ENCODE measurements at places on chromosomes 11 and 22.

DNA sequence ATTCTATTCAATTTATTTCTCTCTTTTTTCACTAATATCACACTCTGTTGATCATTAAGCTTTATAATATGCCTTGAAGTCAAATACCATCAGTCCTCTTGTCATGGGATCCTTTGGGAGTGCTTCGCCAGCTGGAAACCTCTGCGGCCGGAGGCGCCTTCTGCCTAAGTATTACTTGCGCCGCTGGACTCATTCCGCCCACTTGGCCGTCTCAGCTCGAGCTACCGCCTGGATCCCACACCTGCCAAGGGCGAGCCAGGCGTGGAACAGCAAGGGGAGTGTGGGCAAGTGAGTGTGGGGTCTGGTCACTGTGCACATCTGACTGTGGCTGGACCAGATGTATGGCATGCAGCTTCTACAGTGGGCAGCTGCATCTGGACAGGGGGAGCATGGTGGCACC, 9.1 kb upstream of the MAP6 start:
- no peak for DNase-seq

GRCh38 chr22:17096071-17096470, 11.3 kb downstream of the IL17RA start:
- no peak for DNase-seq

DNA sequence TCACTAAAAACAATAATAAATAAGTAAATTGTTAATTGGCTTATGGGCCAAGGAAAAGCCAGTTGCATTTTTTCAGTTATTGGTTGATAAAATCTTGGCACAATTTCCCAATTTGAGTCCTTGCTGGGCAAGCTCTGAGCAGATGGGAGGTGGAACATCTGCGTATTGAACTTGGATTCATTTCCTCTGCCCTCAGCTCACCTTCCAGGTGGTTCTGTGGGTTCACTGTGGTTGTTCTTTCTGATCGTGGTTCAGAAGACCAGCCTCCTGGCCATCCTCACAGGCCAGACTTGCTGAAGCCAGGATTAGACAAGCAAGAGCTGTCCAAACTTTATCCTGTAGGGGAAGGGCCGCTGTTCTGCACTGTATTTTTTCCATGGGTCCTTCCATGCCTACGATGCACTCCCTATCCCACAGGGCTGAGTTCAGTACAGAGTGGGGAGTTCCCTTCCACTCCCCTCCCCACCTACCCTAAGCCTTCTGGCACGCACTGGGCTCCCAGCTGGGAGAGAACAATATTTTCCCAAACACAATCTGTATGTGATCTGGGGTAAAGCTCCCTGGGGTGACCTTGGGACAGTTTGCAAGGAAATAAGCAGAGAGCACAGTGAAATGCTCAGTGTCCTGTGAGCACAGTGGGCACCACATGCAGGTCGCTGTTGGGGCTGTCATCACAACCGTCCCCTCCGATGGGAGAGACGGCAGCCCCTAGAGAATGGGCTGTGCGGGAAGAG, 43.5 kb upstream of the TP53I11 start:
- no peak for DNase-seq

- DNase-seq = no peak
These were observed 114.2 kb downstream of the CACNA1I start for GRCh38 chr22:39684702-39685281.

- DNase-seq = no peak
These were observed 270.4 kb downstream of the MIAT start for GRCh38 chr22:26927821-26928220.

- DNase-seq = no peak
These were observed 15.7 kb upstream of the CDKN1C start for GRCh38 chr11:2901196-2901796.

- no peak for DNase-seq
These were observed 191.6 kb upstream of the NCAM1 start for GRCh38 chr11:112769584-112769983.

GRCh38 chr11:109223451-109223850, 198.5 kb upstream of the C11orf87 start:
- DNase-seq = no peak

DNA sequence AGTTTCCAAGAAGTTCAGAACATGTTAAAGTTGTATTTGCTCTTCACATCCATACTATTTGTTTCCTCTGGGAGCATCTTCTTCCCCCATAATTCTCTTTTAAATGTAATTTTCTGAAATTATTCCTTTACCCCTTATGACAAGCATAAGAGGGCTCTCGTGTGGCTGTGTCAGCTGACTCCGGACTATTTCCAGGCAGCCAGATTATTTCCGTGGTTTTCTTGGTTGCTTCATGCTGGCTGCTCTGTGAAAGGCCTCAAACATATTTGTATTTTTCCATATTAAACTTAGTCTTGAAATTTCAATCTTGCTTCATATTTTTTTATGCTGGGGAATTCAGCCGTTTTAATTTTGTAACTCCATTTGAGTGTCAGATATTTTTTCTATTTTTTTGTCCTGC, 2.8 kb upstream of the MMP1 start:
- no peak for DNase-seq

- peak; percentile 68 for DNase-seq
These were observed 861 bp upstream of the ZNRF3 start for GRCh38 chr22:28882545-28882877.

DNA sequence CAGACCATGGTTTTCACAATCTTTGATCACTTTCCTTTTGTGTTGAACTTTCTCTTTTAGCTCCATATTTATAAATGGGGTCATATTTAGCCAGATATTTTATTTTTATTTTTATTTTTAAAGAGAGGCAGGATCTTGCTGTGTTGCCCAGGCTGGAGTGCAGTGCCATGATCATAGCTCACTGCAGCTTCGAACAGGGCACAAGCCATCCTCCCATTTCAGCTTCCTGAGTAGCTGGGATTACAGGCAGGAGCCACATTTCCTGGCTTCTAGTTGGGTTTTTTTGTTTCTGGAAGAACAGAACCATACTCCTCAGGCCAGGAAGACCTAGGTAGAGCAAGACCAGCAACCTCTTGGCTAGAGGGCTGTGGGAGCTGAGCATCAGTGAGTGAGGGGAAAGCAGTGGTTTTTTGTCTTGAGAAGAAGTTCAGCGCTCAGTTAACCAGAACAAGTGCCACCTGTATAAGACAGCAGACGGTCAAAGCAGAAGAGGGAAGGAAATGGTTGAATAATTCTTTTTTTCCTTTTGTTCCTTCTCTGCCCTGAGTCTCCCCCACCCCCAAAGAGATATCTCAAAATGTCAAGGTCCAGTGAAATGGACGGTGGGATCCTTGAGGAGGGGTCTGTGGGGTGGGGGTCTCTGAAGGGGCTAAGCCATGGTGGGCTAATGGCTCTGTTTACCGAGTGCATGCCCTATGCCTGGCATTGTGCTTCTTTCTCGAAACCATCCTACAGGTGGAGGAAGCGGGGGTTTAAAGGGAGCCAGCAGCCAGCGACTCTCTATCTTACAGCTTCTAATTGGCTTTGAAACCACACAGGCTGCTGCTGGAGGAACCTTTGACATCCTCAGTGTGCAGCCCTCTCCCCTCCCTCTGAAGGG, 63.0 kb downstream of the PTPRJ start:
- peak; percentile 41 for DNase-seq

DNA sequence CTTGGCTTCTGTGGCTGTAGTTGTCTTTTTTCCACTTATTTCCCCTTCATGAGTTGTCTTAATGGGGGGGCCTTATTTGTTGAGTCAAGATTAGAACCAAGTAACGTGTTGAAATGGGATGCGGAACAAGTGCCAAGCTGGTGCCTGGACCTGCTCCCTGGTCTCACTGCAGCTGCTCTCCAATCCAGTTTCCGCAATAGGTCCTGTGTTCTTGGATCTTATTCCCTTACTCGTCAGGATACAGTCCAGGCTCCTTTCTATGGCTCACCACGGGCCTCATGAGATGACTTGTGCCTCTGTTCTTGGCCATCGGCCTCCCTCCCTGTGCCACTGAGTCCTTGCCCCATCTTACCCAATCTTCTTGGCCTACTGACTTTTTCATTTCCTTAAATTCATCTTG, 159.6 kb upstream of the CADM1 start:
- no peak for DNase-seq

DNA sequence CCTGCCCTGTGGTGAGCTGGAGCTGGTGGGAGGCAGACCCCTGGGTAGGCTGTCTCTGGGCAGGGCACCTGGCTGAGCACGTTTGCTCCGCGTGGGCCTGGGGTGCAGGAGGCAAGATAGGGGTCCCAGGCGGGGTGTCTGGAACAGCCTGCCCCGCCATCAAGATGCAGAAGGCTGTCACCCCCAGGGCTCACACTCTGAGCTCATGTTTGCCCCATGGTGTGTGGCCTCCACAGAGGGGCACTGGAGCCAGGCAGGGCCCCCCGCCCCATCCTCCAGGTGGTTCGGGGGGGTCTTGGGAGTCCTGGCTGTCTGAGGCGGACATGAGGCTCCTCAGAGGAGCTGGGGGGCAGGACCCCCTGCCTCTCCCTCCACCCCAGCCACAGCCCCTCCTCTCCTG, 28.9 kb upstream of the CARS1 start:
- no peak for DNase-seq

DNA sequence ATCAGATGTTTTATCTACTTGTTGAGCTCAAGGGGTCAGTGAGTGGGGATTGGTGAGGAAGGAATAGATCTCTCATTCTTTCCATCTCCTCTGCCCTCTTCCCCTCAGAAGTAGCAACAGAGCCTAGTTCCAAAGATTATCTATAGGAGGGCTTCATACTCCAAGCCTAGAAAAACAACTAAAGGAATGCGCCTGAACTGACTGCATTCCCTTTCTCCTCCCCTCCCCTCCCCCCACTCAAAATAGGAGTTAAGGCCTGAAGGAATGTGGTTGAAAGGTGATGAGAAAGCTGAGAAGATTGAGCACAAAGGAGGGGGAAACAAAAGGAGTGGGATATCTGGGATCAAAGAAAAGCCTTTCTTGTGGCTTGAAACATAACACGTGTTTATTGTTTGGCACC, 10.5 kb downstream of the EMSY start:
- no peak for DNase-seq

DNA sequence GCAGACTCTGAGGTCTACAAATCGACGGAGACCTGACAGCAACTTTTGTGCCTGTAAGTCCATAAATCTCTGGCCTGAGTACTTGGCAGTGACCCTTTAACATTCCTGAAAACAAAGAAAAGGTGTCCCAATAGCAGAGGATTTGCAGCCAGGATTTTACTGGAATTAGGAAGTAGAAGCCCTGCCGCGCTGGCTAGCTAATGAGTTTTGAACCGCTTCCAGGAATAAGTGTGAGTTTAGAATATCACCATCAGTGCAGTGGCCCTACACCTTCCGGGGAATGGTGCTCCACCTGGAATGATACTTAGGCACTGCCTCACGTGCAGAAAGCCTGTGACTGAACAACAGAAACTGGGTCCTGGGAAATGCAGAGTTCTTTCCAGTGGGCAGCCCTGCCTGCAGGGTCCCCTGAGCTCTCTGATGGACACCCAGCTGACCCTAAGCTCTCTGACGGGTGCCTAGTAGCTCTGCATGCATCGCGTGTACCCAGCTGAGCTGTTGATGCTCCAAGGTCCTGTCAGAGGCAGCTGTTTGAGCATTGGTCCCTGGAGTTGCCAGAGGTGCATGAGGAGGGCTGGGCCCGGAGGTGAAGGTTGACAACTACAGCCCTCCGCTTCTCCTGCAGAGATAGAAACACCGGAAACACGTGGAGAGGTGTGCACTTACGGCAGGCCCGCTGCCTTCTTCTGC, 380.9 kb downstream of the TBC1D22A start:
- DNase-seq = no peak

GRCh38 chr11:134696455-134696854, 284.4 kb upstream of the B3GAT1 start:
- no peak for DNase-seq

- no peak for DNase-seq
These were observed 18.0 kb downstream of the PHLDA2 start for GRCh38 chr11:2911088-2911784.

DNA sequence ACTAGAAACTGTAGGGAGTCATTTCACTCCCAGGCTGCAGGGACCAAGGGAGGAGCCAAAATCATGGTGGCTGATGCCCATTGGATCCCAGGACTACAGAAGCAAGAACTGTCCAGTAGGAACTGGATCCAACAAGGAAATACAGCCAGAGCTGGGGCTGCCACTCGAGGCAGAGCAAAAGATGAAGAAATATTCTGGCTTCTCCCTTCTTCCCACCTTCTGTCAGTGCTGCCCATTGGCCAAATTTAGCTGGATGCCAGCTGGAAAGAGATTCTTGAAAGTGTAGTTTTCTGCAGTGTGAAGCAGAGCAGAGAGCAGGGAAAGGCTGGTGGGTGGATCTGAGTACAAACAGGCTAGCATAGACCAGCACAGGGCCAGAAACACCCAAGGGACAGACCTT, 45.6 kb downstream of the COMMD9 start:
- DNase-seq = no peak

DNA sequence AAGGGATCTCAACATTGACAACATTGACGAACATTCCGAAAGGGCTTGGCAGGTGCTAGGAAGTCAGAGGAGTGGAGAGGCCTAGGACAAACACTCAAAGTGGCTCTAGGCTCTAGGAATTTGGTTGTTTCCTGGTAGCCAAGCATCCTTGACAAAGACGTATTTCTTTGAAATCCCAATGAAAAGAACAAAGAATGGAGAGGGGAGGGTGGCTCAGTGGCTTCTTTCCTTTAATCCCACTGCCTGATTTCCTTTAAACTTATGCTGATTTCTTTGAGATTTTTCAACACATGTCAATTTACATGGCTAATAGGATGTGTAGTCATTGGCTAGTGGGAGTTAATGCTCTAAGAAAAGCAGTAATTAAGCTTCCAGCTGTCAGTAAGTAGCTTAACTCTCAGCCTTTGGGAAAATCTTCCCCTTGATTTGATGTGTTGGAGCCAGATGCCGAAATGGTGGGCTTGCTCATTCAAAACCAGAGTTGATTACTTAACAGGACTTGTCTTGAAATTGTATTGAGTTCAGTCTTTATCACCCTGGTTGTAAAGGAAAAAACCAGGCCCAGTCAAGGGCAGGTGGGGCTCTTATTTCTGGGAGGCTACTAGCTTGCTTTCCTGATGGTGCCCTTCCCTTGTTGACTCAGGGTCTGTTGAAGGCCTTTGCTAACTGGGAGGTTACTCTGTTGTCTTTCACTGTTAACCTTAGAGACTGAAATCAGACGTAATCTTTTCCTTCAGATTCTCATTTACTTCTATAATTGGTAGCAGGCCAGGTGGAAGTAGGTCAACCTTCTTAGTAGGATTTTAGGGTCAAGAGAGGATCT, 44.6 kb upstream of the SORL1-AS1 start:
- no peak for DNase-seq

DNA sequence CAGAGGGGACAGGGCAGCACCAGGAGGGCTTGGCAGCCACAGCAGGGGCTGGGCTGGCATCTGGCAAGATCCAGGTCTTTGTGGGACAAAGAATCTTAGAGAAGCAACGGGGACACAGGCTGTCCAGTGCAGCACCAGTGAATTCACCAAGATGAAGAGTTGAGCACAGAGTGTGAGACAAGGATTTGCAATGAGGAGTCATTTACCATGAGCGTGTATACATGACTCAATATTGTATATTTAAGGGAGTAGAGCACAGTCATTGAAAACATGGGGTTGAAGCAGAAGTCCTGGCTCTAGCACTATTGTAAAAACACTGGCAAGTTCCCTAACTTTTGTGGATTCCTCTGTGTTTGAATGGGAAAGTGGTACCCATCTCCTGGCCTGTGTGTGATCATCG, 3.5 kb downstream of the APOL1 start:
- no peak for DNase-seq
